Activated naive CD4-positive, alpha-beta T cell (primary cell): ENCODE measurements at places on chromosomes 2 and 18.

DNA sequence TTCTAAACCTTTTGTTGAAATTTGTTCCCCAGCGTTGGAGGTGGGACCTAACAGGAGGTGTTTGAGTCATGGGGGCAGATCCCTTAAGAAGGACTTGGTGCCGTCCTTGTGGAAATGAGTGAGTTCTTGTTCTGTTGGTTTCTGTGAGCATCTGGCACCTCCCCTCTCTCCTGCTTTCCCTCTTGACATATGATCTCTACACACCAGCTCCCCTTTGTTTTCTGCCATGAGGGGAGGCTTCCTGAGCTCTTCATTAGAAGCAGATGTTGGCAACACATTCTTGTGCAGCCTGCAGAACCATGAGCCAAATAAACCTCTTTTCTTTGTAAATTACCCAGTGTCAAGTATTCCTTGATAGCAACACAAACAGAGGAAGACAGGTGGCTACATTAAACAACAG is 23.8 kb downstream of the NABP1 start:
- no peak for DNase-seq

GRCh38 chr2:174492963-174493431 is 6.2 kb upstream of the GPR155 start:
- peak; percentile 29 for DNase-seq

- DNase-seq, result no peak
These were observed 61.1 kb downstream of the POLR1A start for GRCh38 chr2:86044614-86045013.

GRCh38 chr18:58516514-58517285 is 112.2 kb downstream of the ALPK2 start:
- DNase-seq, result no peak

DNA sequence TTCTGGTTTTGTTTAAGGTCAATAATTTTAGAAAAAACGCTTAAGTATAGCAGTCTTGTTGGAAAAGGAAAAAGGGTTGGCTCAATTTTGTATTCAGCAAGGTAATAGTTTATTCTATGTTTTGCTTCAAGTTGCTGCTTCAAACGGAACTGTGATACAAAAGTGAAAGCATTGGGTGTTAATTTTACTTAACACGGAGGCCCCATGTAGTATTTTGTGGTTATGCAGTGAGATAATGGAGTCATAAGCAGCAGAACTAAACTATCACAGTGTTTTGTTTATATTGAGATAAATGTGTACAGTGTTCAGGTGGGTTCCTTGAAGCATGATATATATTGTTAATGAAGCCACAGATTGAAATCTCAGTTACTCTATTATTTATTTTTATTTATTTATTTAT is 67.0 kb upstream of the LYPD6B start:
- DNase-seq, result no peak

DNA sequence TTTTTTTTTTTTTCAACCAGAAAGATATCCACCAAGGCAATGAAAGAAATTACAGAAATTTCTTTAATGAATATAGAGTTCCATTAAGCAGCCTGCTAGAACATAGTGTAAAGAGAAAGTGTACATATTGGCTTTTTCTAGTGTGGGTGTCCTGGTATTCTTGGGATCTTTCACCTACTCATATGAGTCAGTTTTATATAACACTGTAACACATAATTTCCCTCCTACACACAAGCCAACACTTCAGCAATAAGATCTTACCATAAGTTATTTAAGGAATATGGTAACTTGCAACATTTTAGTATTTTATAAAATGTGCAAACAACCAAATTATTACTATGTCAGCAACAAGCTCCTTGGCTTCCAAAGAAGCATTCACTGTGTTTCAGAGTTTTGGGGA is 59.9 kb downstream of the ZRANB3 start:
- DNase-seq, result no peak

DNA sequence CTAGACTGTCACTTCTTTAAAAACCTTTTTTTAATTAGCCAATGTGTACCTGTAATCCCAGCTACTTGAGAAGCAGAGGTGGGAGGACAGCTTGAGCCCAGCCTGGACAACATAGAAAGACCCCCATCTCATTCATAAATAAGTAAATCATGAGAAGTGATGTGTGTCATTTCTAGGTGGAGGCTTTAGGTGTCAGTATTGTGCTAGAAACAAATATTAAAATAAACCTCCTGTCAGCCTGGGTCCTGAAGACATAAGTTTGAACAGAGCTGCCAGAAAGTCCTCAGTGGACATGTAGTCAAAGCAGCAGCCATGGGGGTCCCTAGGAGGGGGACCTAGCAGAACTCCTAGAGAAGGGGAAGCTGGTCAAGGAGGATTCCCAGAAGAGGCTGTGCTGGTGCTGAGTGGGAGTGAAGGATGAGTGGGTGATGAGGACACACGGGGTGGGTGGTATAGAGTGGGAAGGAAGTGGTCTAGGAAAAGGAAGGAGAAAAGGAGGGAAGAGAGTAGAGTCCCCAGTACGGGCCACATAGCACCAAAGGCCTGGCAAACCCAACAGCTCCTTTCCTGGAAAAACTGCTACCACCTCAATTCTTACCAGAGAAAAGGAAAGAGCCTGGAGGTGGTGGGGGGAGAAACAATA is 316.6 kb upstream of the NCKAP5 start:
- no peak for DNase-seq
